Stimulated activated CD4-positive, alpha-beta T cell treated with anti-CD3 and anti-CD28 coated beads, TNF-alpha, amount 100 ng/mL, for 4 hours (primary cell): ENCODE measurements at places on chromosomes 2 and 18.

GRCh38 chr18:1968801-1969498, 602.4 kb downstream of the METTL4 start:
- no peak for DNase-seq

- no peak for DNase-seq
Measured at GRCh38 chr2:39606585-39606984, 59.1 kb upstream of the TMEM178A start.

DNA sequence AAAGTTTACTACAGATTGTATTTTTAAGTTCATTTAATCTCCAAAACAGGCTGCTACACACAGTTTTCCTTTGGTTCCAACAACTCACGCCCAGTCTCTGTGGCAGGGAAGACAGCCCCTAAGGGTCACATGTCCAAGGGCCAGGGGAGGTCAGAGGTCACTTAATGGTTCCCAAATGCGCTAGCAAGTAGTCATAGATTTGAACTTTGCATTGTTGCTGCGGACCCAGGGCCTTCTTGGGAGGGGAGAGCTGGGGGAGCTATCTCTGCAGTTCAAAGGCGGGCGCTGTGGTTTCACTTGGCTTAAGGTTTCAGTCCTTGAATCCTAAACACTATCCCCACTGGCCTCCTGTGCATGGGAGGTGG, 74.8 kb upstream of the ZNF532 start:
- no peak for DNase-seq

GRCh38 chr2:1651121-1652033, 92.9 kb downstream of the PXDN start:
- no peak for DNase-seq

GRCh38 chr2:12811916-12812315, 95.2 kb downstream of the TRIB2 start:
- DNase-seq = no peak

DNA sequence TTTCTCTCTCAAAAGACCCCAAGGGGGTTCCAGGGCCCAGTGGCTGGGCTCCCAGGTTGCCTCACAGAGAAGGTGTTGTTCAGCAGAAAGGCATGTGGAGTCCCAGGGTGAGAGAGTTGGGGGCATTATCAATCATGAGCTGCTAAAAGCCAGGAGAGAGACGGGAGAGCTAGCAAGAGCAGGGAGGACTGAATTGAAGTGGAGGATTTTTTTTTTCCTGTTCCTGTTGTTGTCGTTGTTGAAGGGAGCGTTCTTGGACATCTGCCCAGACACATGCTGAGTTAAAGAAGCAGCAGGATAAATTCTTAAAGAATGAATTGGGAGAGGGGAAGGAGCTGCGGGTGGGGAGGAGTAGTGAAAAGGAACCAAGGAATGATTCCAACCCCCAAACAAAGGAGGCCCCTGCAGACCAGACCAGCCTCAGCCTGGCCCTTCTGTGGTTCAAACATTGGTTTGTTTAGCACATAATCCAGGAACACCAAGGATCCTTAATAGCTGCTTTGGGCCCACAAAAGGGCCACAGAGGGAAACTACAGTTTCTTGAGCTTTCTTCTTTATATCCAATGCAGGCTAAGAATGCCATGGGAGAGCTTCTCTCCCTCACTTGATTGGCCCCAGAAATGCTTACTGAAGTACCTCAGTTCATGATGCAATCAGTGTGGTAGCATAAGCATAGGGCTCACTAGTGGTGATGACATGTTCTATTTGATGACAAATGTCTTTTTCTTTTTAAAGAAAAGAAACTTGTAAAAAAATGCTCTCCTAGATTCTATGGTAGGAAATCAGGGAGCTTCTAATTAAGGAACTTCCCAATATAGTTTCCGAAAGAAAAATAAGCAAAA, 146.0 kb downstream of the SETBP1 start:
- DNase-seq = no peak

DNA sequence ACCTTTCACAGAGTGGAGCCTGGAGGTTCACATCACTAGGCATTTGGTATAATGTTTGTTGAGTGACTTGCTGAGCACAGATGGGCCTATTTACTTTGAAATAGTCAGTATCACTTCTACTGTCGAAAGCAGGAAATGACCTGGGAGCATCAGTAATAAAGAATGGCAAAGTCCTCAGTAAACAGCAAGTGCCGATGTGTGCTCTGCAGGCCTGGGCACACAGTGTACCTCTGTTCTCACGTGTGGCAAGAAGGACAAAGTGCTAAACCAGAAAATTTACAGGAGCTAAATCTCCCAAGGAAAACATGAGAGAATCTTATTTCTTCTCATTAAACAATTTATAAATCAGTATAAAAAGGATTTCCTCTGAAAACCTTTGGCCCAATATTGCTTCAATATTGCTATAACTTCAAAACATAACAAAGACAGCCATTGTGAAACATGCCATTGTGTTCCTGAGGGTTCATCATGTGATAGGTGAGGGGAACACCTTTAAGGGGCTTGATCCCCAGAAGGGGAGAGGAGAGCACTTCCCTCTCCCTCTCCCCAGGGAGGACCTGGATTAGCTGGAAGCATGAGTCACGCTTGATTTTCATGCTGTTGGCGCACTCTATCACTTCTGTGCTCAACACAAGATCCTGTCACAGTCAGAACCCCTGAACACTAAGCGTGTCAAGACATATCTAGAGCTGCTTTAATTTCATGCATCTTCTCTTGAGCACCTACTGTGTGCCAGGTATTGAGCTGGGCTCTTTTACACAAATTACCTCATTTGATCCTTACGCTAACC, 131.5 kb upstream of the SMAD2 start:
- no peak for DNase-seq

DNA sequence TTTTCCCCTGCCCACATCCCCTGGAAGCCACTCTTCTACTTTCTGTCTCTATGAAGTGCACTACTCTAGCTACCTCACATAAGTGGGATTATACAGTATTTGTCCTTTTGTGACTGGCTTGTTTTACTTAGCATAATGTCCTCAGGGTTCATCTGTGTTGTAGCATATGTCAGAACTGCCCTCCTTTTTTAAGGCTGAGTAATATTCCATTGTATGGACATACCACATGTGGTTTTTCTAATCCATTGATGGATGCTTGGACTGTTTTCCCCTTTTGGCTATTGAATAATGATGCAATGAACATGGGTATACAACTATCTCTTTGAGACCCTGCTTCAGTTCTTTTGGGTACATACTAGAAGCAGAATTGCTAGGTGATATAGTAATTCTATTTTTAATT, 95.9 kb downstream of the PRKCE start:
- DNase-seq = no peak

DNA sequence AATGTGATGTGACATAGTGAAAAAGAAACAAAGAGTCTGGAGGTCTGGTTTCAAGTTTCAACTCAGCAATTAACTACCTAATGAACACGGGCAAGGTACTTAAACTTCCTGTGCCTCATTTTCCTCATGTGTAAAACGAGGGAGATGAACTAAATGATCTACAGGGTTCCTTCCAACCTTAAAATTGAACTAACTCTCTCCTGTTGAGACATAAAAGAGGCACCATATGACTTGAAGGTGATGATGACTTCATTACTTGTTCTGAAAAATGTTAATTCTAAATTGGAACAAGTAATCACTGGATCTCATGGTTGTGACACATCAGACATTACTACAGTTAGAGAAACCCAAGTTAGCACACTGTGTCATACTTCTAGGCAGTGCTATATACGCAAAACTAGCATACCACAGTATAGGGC, 8.9 kb upstream of the REL start:
- DNase-seq = no peak

GRCh38 chr2:1310866-1311265, 102.4 kb upstream of the TPO start:
- DNase-seq = no peak

DNA sequence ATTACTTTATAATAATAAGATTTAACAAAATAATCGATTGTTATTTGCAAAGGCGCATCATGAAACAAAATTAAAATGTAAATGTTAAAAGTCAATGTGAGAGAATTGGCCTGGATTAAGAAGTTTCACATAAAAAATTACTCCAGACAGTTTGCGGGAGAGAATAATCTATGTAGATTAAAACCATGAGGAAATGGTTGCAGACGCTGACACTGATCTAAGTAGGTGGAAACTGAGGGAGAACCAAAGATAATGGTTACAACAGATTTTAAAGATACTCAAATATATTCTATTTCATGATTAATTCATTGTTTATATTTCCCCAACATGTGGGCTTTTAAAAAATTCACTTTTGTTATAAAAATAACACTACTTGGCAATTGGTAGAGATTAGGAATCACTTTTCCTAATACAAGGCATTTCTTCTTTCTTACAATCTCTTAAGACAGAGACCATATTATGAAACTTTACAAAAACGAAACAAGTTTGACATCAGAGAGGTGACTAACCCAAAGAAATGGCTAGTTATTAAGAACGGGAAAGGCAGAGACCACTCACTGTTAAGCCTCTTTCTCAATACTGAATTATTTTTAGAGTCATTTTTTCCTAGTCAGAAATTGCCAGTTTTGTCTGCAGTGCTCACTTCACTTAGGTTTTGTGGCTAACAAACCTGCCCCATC, 1.6 kb downstream of the KANSL1L start:
- DNase-seq = no peak

- no peak for DNase-seq
Measured at GRCh38 chr2:210558708-210559107, 2.3 kb downstream of the CPS1 start.
